ENCODE measurements at places on chromosomes 6 and 20.

- H3K4me1 ChIP-seq = no peaks in the 10 kb centered on the region
- no peaks in the 10 kb centered on the region for H3K27me3 ChIP-seq
- no peak overlapping the region for H3K4me3 ChIP-seq
- H3K27ac ChIP-seq = no peak overlapping the region
These were observed 60.7 kb downstream of the APCDD1L start for GRCh38 chr20:58454460-58454859.

DNA sequence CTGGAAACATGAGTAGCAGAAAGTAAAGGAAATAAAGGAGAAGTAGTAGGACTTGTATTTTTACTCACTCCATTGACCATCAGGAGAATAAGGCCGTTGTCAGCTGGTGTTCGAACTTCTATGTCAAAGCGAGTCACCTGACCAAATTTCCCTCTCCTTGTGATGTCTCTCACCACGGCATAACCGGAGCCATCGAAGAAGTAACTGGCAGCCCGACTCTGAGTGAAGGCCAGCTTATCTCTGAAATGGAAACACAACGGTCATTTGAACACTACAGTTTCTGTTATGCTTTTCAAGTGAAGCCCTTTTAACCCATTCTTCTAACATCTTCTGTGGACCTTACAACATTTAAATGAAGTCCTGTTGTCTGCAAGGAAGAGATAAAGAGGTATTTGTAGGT lies 51.7 kb downstream of the FAM229B start:
- DNase-seq = no peak
- H3K27me3 ChIP-seq = no peaks in the 10 kb centered on the region
- H3K4me1 ChIP-seq = no peaks in the 10 kb centered on the region
- no peak overlapping the region for H3K27ac ChIP-seq
- peaks cover 21% of the 10 kb centered on the region for H3K36me3 ChIP-seq

DNA sequence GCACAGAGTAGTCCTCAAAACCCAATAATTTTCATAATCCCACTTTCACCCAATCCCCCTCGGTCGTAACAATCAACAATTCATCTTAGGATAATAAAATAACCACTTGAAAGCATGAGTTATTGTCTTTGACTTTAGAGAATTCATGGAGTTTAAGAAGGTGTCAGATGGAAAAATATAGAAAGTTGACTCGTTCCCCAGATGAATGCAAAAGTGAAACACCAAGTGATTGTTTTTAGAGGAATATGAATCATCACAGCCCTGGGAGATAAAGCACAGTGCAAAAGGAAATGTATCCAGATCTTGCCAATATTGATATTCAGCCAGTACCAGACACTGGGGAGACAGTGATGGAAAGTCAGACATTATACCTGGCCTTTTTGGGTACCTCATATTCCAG lies 860.5 kb downstream of the DHX35 start:
- peaks cover 11% of the 10 kb centered on the region for H3K4me1 ChIP-seq
- H3K27ac ChIP-seq = no peak overlapping the region
- no peaks in the 10 kb centered on the region for H3K27me3 ChIP-seq
- DNase-seq = peak; percentile 19

DNA sequence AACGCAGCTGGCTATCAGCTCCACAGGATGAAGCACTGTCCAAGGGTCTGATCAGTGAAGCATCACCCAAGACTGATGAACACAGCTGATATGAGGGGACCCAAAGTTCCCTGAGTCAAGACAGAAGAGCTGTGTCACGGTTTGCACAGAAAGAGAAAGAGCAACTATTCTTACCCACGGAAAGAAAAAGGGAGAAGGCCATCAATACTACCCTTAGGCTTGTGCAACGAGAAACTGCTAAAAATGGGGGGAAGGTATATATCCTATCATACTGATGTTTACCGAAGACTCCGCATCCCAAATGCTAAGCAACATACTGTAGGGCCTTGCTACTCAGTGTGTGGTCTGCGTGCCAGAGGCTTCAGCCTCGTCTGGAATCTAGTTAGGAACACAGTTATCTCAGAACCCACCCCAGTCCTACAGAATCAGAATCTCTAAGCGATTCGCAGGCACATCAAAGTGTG lies 665 bp downstream of the FASTKD5 start:
- H3K27me3 ChIP-seq = no peaks in the 10 kb centered on the region
- H3K4me1 ChIP-seq = peaks cover 2% of the 10 kb centered on the region
- peak overlapping the region; percentile 87 for H3K27ac ChIP-seq
- H3K4me3 ChIP-seq = peak overlapping the region; percentile 77

DNA sequence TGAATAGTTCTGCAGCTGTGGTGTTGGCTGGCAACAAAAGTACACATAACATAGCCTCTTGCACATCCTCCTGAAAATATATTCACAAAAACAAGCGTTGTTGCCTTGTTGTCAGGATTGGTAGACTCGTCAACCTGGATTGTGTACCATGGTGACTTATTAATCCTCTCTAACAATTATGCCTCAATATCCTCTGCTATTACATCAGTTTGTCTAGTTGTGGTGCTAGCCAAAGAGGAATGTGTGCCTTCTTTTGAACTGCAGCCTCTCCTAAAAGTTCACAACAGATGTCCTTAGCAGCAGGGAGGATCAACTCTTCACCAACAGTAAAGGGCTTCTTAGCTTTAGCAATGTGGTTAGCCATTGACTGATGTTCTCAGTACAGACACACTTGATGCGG lies 3.6 kb upstream of the SF3B5 start:
- no peaks in the 10 kb centered on the region for H3K36me3 ChIP-seq
- H3K4me1 ChIP-seq = peaks cover 4% of the 10 kb centered on the region
- no peak for DNase-seq
- no peak overlapping the region for H3K27ac ChIP-seq
- no peaks in the 10 kb centered on the region for H3K27me3 ChIP-seq

DNA sequence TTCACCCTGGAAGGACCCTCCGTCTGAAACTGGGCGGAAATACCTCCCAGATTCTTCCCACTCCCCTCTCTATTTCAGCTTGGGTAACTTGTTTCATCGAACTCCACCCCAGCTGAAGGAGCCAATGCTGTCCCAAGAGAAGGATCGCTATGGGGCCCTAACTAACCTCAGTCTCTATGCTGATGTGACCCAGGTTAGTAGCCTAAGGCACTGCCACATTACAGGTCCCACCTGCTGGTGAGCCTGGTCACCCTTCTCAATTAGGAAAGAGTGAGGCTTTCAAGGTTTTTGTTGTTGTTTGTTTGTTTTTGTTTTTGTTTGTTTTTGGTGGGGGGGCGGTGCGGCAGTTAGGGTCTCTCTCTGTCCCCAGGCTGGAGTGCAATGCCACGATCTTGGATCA lies 168.4 kb downstream of the OR2B2 start:
- H3K4me3 ChIP-seq = no peak overlapping the region
- H3K27ac ChIP-seq = no peak overlapping the region

DNA sequence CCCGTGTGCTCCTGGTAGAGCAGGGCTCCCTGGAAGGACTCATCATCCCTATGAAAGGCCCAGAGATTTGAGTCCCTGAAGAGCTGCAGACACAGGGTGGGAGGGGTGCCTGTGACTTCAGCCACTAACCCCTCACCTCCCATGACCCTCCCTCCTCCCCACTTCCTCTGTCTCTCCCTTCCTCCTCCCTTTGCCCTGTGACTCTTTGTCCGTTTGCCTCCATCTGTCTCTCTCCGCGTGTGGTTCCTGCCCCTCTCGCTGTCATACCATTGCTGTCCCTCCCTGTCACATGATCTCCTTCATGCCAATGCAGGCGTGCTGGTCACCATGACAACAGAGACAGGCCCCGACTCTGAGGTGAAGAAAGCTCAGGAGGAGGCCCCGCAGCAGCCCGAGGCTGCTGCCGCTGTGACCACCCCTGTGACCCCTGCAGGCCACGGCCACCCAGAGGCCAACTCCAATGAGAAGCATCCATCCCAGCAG lies 19.0 kb downstream of the EPB41L1 start:
- no peak overlapping the region for H3K4me3 ChIP-seq
- H3K27ac ChIP-seq = no peak overlapping the region
- no peaks in the 10 kb centered on the region for H3K27me3 ChIP-seq
- peak; percentile 41 for DNase-seq
- H3K4me1 ChIP-seq = peaks cover 7% of the 10 kb centered on the region
- H3K36me3 ChIP-seq = no peaks in the 10 kb centered on the region

GRCh38 chr6:92376691-92377090 lies 1042.7 kb downstream of the EPHA7 start:
- H3K27ac ChIP-seq = no peak overlapping the region
- no peaks in the 10 kb centered on the region for H3K4me1 ChIP-seq
- H3K27me3 ChIP-seq = no peaks in the 10 kb centered on the region
- H3K36me3 ChIP-seq = no peaks in the 10 kb centered on the region
- H3K4me3 ChIP-seq = no peak overlapping the region

GRCh38 chr6:31558631-31559500 lies 11.5 kb downstream of the NFKBIL1 start:
- peaks cover 6% of the 10 kb centered on the region for H3K36me3 ChIP-seq
- H3K27ac ChIP-seq = peak overlapping the region; percentile 27
- H3K4me3 ChIP-seq = no peak overlapping the region
- peak; percentile 29 for DNase-seq

DNA sequence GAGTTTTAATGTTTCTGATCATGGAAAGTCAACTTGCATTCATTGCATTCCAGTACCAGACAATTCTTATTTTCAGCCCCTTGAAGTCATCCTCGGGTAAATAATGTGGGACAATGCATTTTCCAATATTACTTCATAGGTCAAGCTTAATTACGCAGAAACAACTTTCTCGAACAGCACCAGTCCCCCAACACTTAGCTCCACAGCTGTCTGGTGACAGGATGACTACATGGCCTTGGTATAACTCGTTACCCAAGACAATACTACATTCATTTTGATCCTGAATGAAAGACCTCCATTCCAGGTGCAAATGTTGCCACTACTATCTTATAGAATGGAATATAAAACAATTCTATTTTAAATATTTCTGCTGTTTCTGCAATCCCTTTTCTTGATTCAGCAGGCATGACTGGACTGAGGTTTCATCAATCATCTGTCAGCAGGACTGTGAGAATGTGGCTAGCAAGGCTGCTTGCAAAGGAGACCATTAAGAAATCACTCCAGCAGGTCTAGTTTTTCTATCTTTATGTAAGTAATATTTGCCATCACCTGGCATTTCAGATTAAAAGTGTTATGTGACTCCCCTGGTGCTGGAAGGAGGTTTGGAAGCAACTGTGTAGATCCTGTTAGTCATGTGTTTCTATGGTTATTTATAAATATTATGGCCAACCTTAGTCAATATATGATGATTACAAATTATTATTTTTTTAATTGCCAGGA lies 147.9 kb downstream of the HAO1 start:
- H3K4me1 ChIP-seq = no peaks in the 10 kb centered on the region
- H3K27me3 ChIP-seq = no peaks in the 10 kb centered on the region
- no peak overlapping the region for H3K4me3 ChIP-seq
- H3K36me3 ChIP-seq = no peaks in the 10 kb centered on the region
- H3K27ac ChIP-seq = no peak overlapping the region

GRCh38 chr6:78589436-78589835 lies 277.9 kb upstream of the IRAK1BP1 start:
- H3K4me3 ChIP-seq = no peak overlapping the region
- H3K4me1 ChIP-seq = no peaks in the 10 kb centered on the region
- no peaks in the 10 kb centered on the region for H3K36me3 ChIP-seq
- H3K27ac ChIP-seq = no peak overlapping the region
- no peaks in the 10 kb centered on the region for H3K27me3 ChIP-seq
